ENCODE measurements at places on chromosomes 2 and 18. TPM values are rescaled to one million over a fixed set of nuclear protein-coding genes. Genes with fewer than 3 reads are reported as not detected.

HRH4 gene
- not detected for total RNA-seq

PIEZO2 gene
- 40.7 TPM for total RNA-seq

UCN gene
- 2.9 TPM for total RNA-seq

GRCh38 chr2:12070581-12070980 is 324.1 kb downstream of the LPIN1 start:
- no peak for DNase-seq

DNA sequence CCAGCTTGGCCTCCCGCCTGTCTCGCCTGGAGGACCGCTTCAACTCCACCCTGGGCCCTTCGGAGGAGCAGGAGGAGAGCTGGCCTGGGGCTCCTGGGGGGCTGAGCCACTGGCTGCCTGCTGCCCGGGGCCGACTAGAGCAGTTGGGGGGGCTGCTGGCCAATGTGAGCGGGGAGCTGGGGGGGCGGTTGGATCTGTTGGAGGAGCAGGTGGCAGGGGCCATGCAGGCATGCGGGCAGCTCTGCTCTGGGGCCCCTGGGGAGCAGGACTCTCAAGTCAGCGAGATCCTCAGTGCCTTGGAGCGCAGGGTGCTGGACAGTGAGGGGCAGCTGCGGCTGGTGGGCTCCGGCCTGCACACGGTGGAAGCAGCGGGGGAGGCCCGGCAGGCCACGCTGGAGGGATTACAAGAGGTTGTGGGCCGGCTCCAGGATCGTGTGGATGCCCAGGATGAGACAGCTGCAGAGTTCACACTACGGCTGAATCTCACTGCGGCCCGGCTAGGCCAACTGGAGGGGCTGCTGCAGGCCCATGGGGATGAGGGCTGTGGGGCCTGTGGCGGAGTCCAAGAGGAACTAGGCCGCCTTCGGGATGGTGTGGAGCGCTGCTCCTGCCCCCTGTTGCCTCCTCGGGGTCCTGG is 3.7 kb upstream of the KHK start:
- DNase-seq, result no peak

TDRD15 gene
- total RNA-seq, result not detected
